AG09309 (cell line): ENCODE measurements at places on chromosomes 12 and 14.

DNA sequence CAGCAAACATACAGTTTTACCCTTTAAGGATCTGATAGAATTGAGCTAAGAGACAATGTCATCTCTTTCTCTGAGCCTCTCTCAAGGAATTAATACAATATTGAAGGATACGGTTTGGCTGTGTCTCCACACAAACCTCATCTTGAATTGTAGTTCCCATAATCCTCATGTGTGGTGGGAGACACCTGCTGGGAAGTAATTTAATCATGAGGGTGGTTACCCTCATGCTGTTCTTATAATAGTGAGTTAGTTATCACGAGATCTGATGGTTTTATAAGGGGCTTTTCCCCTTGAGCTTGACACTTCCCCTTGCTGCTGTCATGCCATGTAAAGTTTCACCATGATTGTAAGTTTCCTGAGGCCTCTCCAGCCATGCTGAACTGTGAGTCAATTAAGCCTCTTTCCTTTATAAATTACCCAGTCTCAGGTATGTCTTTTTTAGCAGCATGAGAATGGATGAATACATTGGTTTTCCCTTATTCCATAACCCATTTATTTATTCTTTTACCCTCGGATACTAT, 47.6 kb downstream of the TMEM30B start:
- no peak for DNase-seq

DNA sequence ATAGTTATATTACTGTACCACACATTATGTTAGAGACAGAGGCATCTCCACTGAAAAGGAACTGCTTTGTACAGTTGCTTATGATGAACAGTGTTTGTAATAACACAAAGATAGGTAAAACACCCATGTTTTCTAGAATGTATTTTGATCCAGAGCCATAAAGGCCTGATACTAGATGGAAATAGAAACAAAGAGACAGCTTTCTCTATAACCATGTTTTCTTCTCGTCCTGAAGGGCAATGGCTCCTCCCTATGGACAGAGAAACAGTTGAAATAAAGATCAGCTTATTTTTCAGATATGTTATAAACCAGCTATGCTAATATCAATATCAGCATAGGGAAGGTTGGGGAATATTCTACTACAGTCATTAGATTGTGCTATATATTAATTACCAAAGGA, 109.2 kb downstream of the ATXN7L3B start:
- DNase-seq: no peak

DNA sequence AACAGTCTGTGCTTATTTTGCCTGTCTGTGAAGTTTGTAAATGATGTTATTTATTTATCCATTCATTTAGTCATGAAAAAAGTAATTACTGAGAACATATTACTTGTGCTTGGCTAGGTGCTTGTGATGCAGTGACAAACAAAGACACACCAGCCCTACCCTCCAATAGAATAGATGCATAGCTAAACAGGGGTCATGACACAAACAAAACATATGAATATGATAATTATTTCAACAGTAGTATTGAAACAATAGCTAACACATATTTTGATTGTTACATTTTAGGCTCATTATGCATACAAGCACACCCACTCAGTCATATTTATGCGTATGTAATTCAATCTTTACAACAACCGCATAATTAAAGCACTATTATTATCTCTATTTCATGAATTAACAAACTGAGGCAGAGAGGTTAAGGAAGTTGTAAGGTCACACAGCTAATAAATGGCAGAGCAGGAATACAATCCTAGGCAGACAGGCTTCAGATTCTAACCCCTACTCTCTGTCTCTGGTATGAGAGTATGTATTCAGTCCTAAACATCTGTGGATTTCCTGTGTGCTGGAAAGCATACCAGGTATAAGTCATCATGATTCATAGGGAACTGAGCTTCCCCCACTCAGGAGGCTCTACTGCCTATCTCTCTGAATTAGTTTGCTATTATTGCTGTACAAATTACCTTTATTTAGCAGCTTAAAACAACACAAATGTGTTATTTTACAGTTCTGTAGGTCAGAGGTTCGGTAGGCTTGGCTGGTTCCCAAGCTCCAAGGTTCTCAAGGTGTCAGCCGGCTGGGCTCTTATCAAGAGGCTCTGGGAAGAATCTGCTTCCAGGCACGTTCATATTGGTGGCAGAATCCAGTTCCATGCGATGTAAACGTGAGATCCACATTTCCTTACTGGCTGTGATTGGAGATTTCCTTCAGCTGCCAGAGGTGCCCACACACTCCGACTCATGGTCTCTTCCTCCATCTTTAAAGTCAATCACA, 509.4 kb downstream of the GALC start:
- DNase-seq: no peak

- DNase-seq: no peak
These were observed 240.3 kb upstream of the PLEKHG7 start for GRCh38 chr12:92462527-92462926.

- no peak for DNase-seq
These were observed 64.5 kb downstream of the AMN start for GRCh38 chr14:102986810-102987579.

DNA sequence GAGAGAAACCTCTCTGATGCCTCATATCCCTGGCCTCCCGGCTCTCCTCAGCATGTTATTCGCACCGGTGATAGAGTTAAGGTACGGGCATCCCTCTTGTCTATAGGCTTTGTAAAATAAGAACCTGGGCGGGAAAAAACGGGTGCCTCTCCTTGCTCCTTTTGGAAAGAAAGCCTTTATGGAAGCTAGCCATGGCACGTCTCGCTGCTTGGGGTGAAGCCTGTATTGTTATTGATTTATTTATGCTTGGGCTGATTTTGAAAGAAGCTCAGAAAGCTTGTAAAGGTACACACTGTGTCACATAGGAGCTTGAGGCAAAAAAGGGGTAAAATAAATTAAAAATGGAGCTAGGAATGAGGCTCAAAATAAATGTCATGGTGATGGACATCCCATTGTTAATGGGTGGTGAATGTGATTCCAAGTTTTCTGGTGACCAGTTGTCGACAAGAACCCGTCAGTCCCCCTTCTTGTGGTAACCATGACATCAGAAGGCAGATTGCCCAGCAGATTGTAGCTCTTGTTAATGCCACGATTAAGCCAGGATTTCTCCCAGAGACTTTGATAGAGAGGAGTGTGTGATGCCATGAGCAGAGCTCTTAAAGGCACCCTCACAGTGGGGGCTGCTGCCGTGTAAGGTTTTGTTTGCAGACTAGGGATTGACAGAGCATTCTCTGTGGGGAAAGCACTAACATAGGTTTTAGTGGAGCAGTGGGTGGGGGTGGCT, 50.4 kb upstream of the ASPG start:
- DNase-seq: no peak

DNA sequence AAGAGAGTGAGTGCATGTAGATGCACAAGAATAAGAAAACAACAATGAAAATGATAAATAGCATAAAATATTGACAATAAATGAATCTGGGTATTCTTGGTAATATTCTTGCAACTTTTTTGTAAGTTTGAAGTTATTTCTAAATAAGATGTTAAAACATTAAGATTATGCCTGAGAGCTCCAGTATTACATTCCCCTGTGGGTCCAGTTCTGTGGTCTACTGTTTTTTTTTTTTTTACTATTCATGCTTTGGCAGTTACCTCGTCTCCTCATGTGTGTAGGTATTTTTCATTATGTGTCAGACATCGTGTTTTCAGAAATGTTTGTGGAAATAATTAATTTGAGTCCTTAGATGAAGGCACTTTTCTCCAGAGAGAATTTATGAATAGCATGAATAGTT, 386.2 kb downstream of the AACS start:
- DNase-seq: no peak

- DNase-seq: no peak
These were observed 83.2 kb downstream of the BCL11B start for GRCh38 chr14:99188731-99189191.

DNA sequence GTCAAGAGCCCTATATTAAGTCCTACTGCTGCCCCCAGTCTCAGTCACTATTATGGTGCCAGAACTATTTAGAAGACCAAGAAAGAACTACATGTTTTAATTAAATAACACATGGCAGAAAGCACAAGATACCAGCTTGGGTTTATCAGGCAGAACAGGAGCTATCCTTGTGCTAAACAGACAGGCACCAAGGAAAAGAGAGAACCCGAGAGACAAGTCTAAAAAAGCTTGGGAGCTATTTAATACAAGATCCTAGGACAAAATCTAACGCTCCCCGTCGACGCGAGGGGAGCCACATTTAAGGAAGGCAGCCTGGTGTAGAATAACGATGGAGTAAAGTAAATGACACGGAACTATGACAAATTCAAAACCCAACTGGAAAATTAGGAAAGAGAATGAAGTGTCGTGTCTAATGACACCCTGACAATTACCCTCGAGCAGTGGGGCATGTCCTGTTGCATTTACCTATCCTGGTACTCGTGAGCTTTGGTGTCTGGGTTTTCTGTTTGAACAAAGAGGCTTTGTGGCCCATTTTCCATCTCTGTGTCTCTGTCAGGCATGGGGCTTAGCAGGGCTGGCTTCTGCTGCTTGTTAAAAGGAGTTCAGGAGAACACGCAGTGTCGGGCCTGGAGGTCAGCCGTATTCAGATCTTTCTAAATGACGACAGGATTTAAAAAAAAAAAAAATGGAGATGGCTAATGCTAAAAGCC, 140.6 kb downstream of the ETNK1 start:
- no peak for DNase-seq
